ENCODE measurements at places on chromosomes 7 and 10.

GRCh38 chr10:43574001-43574892 lies at the start of gene ZNF239:
Gene ZNF239 (minus strand): TSS chr10:43574616. CDS start chr10:43558079, 16,537 bp downstream.
- peak; percentile 97 for DNase-seq

GRCh38 chr10:66827353-66827752 lies 98.5 kb upstream of the LRRTM3 start:
- DNase-seq: no peak

DNA sequence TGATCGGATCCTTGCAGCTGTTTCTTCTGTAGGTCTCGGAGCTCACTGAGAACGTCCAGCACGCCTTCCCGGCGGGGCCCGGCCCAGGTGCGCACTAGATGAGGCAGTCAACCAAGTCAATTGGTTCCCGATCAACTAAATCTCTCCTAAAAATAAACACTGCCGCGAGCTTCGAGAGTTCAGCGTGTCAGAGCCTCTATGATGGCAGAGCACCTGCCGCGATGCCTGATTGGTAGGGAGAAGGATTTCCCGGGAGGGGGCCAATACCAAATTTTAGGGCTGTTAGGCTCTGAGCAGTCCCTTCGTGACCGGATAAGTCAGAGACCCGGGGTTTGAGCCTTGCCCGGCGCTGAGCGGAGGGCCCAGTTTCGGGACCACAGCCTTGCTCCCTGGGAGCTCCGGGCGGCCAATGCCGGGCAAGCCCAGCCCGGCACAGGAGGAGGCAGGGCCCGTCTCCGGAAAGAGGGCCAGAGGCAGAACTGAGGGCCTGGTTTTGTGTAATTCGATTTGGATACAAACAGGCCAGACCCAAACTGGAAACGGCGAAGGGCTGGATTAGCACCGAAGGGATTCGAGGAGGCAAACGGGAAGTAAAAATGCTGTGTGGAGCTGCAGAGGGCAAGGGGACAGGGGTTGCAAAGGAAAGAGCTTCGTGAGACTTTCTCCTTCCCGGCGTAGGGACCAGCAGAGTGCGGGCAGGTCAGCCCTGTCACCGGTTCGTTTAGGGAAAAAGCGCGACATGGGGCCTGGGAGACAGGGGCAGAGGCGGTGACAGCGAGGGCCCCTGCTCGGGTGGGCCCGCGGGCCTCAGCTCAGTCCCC lies 569 bp downstream of the SLC26A5 start:
- DNase-seq: no peak

DNA sequence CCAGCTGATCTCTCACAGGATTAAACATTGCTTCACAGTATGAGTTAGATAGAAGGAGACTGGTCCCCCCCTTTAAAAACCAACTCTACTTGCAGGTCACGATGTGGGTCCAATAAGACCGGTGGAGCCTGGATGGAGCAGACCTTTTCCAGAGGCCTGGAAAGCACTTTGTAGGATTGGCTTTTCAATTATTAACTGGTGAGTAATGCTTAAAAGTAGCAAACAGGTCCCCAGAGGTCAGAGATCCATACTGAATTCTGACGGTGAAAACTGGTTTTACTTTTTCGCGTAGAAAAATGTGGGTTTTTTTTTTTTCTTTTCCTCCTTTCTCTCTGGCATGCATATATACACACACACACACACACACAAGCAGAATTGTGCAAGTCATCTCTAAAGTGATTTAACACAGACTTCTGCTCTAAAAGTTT lies 74.9 kb upstream of the OGDHL start:
- no peak for DNase-seq

GRCh38 chr10:79090134-79090803 lies 21.5 kb downstream of the ZMIZ1 start:
- DNase-seq: no peak

DNA sequence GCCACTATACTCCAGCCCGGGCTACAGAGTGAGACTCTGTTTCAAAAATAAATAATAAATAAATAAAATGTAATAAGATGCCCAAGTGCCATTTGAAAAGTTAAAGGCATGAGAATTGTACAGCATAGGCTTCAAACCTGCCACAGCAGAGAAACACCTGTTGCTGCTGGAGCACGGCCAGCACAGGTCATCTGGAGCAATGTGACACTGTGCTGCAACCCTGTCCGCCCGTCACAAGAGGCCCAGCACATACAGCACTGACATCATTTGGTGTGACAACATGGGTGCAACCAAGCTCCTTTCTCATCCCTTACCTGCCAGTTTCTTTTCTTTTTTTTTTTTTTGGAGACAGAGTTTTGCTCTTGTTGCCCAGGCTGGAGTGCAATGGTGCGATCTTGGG lies 1.3 kb downstream of the RFC2 start:
- DNase-seq: no peak

DNA sequence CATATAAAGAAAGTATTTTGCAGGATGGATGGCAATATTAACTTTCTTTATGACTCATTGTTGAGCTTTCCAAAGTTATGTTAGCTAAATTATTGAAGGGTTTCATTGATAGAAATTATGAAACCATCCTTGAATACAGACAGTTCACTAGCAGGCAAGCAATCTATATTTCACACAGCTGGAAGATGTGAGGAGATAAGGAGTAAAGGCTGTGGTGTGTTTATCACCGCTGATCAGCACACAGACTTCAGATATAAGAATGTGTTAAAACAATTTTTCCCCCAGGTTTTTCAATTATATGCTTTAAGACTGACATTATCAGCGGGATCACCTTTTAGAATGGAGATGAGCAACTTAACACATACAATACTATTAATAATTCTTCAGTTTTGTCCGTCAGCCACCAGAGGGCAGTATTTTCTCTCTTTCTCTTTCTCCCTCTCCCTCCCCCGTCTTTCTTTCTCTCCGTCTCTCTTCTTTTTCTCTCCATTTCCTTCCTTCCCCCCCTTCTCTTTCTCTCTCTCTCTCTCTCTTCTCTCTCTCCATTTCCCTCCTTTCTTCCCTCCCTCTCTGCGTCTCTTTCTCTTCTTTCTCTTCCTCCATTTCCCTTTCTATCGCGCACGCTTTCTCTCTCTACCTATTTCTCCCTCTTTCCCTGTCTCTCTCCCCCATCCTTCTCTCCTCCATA lies 62.9 kb upstream of the FAM171A1 start:
- DNase-seq: no peak

GRCh38 chr7:21099432-21099831 lies 312.7 kb upstream of the SP8 start:
- peak; percentile 10 for DNase-seq

DNA sequence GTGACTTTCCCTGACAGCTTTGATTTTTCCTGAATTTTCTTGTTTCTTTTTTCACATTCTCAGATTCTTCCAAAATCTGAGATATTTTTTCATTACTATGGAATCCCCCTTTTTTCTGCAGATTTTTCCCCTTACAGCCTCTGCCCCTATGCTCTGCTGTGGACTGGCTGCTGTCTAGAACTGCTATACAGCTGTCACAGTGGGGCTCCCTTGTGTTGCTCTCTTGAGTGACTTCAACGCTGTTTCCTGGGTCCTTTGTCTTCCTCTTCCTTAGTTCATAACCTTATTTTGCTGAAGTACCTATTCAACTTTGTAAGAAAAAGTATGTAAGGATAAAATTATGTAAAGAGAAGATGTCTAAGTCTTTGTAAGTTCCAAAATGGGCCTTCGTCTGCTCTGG lies 234.1 kb upstream of the YAE1 start:
- no peak for DNase-seq

DNA sequence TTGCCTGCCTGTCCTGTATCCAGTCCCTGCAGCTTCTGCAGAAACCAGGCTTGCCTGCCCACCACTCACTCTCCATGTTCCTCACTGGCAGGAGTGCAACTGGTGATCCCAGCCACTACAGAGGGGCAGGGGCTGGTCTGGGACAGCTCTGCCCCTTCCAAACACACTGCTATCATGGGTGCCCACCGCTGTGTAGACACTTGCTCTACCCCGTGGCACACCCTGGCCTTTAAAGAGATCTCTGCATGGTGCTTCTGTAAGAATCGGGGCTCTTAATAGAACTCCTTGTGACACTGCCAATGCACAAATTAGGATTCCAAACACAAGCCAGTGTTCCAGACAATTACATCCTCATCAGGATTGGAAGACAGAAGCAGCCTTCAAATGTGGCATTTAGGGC lies 41.7 kb downstream of the C10orf90 start:
- no peak for DNase-seq

GRCh38 chr7:85716353-85716752 lies 529.5 kb upstream of the SEMA3D start:
- no peak for DNase-seq

DNA sequence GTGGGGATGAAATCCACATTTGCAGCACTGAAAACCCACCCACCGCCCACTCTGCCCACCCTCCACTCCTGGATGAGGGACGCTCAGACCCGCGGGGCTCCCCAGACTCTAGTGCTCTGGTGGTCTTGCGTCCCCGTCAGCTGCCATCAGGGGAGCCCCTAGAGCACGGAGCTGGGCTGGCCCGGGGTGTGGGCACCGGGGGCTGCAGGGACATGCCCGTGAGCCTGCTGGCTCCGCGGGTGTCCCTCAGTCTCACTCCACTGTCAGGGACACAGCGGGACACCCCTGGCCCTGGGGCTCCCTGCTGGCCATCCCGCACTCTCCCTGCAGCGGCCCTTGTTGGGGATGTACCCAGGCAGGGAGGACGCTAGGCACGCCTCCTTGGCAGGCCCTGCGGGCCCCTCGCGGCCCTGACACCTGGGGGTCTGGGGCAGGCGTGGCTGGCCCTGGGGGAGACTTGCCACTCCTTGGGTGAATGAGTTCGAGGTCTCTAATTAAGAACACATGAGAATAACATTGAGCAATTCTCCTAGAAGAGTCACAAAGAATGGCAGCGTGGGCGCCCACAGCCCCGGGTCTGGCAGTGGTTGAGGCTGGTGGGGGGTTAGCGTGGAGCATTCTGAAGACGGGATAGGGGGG lies 64.2 kb downstream of the CFAP46 start:
- DNase-seq: no peak

DNA sequence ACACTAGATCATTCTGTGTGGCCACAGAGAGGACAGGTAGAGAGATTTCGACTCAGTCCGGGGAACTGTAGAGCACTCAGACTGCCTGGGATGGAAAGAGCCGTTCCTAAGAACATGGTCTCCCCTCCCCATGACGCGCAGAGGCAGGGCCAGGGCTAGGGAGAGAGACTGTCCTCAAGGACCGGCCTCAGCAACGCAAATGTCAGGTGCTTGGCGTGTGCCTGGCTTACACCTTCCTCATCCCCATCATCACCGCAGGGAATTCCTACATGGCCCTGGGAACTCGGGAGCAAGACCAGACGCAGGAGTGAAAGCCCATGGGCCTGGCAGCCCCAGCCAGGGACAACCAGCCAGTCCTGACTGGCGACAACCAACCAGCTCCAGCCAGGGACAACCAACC lies 55.6 kb downstream of the PROSER2 start:
- no peak for DNase-seq

DNA sequence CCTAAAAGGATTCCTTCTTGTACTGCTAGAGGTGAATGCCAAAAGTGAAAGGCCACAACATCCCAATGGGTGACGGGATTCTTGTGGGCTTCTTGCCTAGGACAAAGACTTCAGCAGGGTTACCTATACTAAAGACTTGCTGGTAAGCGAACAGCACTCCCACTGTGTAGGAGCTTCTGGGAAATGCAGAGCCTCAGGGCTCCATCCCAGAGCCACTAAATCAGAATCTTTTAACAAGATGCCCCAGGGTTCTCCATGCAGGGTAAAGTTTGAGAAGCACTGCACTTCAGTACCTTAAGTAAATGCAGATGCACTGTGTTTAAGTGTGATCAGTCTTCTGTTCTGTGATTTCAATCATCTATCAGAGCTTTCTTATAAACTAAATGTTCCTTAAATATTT lies 266.9 kb upstream of the KLF14 start:
- DNase-seq: no peak

GRCh38 chr7:47215640-47216039 lies 366.3 kb downstream of the TNS3 start:
- no peak for DNase-seq

DNA sequence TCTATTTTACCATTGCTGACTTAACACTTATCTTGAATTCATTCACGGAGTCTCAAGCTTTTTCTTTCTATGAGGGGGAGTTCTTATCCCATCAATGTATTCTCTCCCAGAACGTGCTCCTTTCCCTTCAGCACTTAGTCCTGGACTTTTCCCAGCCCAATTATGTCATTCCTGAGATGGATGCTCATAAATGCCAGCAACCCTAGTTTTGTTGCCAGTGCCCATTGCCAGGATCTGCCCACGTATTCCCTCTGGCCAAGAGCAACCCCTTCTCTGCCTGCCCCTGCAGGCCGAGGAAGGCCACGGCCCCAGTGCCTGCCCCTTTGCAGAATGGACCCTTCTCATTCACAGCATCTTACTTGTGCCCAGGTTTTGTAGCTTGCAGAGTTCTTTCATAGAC lies 67.4 kb upstream of the PPP1R3C start:
- DNase-seq: peak; percentile 88
